ENCODE measurements at places on chromosomes 11 and 22.

GRCh38 chr11:64207256-64208085 is 950 bp downstream of the FERMT3 start:
- peak overlapping the region; percentile 95 for H3K27ac ChIP-seq
- H3K36me3 ChIP-seq = peaks cover 92% of the 10 kb centered on the region
- H3K4me1 ChIP-seq = peaks cover 26% of the 10 kb centered on the region
- H3K27me3 ChIP-seq = no peaks in the 10 kb centered on the region
- DNase-seq = peak; percentile 73

DNA sequence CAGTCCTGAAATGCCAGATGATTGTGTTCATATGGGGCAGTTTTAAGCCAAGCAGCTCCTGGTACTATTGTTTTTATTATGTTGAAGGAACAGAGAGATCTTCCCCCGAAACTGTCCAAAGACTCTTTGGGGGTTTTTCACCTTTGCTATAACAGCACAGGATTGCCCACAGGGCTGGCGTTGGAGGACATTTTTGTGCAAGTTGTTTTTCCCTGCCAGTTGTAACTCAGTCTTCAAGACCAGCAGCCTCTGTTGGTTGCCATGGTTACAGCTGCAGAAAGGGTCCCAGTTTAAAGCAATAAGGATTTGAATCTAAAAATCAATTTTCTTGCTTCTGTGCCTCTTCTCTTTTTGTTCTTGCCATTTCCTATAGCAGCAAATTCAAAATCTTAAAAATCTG is 45.4 kb upstream of the YWHAH start:
- no peaks in the 10 kb centered on the region for H3K4me1 ChIP-seq
- no peaks in the 10 kb centered on the region for H3K27me3 ChIP-seq

- no peaks in the 10 kb centered on the region for H3K4me1 ChIP-seq
- no peaks in the 10 kb centered on the region for H3K36me3 ChIP-seq
- no peak overlapping the region for H3K4me3 ChIP-seq
Measured at GRCh38 chr22:49317369-49317768, 510.3 kb downstream of the BRD1 start.

GRCh38 chr11:130611791-130612251 is 163.4 kb downstream of the ADAMTS15 start:
- no peak for DNase-seq
- H3K27ac ChIP-seq = no peak overlapping the region
- H3K4me3 ChIP-seq = no peak overlapping the region
- no peaks in the 10 kb centered on the region for H3K4me1 ChIP-seq

DNA sequence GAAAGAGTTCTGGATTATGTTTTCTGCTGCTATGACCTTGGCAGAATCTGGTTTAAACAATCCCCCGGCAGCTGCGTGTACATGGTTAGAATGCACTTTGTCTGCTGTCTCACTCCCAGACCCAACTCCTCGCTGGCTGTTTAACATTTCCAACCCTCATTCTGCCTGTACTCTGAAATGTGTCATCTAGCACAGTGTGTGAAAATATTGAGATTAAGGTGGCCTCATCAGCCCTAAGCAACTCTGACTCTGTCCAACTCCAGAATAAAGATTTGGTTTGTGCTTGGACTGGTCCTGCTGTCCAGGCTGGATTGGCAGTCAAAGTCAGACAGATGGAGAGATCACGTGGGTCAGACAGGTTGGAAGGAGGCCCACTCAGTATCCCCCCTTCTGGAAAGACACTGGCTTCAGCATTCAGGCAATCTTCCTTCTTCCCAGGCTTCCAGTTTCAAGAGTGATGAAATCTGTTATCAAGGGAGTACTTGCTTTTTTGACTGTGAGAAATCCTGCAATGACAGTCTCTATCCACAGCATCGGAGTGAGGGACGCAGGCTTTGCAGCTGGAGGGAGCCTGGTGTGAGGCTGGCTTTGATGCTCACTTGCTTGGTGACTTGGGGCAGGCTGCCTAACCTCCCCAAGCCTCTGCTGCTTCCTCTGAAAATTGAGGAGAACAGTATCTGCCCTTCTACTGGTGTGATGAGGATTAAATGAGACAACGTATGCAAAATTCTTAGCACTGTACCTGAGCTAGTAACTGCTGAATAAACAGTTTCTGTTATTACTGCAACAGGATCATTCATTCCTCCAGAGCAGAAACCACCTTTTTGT is 29.8 kb downstream of the ABTB2 start:
- DNase-seq = no peak
- peaks cover 8% of the 10 kb centered on the region for H3K27me3 ChIP-seq
- H3K27ac ChIP-seq = no peak overlapping the region
- H3K4me3 ChIP-seq = no peak overlapping the region
- peaks cover 3% of the 10 kb centered on the region for H3K4me1 ChIP-seq

DNA sequence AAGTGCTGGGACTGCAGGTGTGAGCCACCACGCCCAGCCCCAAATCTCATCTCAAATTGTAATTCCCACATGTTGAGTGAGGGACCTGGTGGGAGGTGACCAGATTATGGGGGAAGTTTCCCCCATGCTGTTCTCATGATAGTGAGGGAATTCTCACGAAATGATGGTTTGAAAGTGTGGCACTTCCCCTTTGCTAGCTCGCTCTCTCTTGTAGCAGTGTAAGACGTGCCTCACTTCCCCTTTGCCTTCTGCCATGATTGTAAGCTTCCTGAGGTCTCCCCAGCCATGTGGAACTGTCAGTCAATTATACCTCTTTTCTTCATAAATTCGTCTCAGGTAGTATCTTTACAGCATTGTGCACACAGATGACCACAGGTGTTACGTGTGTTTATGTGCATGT is 357.8 kb downstream of the CADM1 start:
- no peaks in the 10 kb centered on the region for H3K4me1 ChIP-seq
- DNase-seq = no peak
- H3K4me3 ChIP-seq = no peak overlapping the region
- no peaks in the 10 kb centered on the region for H3K27me3 ChIP-seq
- H3K36me3 ChIP-seq = no peaks in the 10 kb centered on the region

- H3K36me3 ChIP-seq = peaks cover 73% of the 10 kb centered on the region
- H3K4me1 ChIP-seq = peaks cover 14% of the 10 kb centered on the region
- no peak overlapping the region for H3K27ac ChIP-seq
- no peak for DNase-seq
- no peak overlapping the region for H3K4me3 ChIP-seq
Measured at GRCh38 chr11:30333405-30333804, 10.5 kb downstream of the ARL14EP start.

DNA sequence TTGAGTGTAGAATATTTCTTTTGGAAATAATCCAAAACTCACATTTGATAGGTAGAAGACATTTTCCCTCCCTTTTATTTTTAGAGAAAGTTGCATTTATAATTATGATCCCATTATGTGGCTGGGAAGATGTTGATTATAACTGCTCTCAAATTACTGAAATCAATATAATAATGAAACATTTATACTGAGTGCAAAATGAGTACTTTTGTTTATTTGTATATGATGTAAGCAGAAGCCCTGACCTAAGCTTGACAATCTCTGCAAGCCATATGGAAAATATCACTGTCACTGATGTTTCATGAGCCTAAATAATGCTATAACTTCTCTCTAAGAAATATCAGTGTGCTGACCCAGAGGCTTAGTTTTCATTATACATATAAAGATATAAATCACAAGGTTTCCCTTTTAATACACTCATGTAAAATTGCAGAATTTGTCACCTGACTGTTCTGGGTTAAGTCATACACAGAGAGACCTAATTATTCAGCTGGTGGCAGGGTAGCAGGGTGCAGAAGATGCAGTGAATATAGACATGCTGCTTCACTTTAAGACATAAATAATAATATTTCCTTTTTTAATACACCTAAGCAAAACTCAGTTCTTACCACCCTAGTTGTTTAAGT is 99.2 kb downstream of the BBOX1 start:
- no peak overlapping the region for H3K4me3 ChIP-seq
- H3K36me3 ChIP-seq = no peaks in the 10 kb centered on the region
- no peak for DNase-seq
- H3K27me3 ChIP-seq = no peaks in the 10 kb centered on the region
- no peaks in the 10 kb centered on the region for H3K4me1 ChIP-seq

DNA sequence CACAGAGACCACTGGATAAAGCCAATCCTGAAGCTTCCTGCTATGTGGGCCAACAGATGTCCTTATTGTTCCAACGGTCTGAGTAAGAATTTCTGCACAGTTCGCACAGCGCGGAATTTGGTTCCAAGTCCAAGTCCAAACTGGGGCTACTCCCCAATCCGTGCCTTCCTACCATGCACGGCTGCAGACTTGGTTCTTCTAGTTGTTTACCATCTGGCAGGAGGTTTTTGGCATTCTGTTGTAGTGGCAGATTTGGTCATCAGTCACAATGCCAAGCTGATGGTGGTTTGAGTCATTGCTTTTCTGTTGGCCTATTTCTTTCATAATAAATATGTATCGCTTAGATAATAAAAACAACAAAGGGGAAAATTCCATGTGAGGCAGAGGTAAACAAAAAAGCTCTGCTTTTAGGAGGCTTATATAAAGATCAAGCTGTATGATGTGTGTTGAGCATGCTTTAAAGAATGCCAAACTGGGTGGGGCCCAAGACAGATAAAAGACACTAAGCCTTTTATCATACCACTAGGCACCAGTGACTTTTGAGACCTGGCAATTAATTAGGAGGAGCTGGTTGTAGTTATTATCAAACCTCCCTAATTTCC is 52.5 kb upstream of the SYN3 start:
- H3K27me3 ChIP-seq = no peaks in the 10 kb centered on the region
- no peak overlapping the region for H3K27ac ChIP-seq
- H3K4me3 ChIP-seq = no peak overlapping the region
- H3K4me1 ChIP-seq = no peaks in the 10 kb centered on the region
- no peak for DNase-seq
- no peaks in the 10 kb centered on the region for H3K36me3 ChIP-seq

DNA sequence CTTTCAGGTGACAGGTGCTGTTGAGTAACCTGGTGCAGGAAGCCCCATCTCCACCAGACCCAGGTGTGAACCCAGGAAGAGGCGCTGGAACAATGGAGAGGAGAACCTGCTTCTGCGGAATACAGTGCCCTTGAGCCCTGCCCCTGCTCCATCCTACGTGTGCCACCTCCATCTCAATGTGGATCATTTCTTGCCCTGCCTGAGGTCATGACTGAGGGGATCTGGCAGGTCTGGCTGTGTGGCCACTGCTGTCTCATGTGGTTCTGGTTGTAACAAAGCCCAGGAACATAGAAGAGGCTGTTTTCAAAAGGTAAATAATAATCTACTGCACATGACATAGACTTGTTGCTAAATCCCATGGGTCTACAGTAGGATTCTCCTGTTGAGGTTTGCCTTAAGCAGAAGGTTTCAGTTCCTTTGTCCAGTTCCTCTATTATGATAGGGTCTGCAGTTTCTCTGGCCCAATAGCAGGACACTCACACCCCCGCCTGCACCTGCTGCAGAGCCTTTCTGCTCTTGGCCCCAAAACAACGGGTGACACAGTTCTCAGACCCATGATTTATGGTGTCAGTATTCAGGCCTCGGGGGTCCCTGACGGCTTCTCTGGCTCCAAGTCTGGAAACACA is 113.5 kb upstream of the IGLL5 start:
- no peak overlapping the region for H3K27ac ChIP-seq
- peaks cover 13% of the 10 kb centered on the region for H3K27me3 ChIP-seq
- no peaks in the 10 kb centered on the region for H3K36me3 ChIP-seq
- no peak overlapping the region for H3K4me3 ChIP-seq
- no peak for DNase-seq

DNA sequence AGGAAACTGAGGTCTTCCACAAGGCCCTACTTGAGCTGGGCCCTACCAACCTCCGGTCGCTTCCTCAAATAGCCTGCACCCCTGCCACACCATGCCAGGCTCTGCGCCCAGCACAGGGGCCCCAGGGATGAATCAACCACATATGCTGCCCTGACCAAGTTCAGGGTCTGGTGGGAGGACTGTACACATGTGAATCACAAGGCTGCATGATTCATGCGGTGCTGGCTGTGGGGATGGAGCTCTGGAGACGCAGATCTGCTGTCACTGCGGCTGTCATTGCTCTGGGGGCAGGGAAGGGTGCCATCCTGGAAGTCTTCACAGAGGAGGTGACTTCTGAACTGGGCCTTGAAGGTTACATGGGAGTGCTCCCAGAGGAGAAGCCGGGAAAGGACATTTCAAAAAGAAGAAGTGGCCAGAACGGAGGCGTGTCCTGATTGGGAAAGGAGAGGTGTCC is 21.5 kb downstream of the CYTH4 start:
- H3K27ac ChIP-seq = peak overlapping the region; percentile 89
- H3K36me3 ChIP-seq = peaks cover 75% of the 10 kb centered on the region
- no peaks in the 10 kb centered on the region for H3K27me3 ChIP-seq
- H3K4me1 ChIP-seq = peaks cover 78% of the 10 kb centered on the region

DNA sequence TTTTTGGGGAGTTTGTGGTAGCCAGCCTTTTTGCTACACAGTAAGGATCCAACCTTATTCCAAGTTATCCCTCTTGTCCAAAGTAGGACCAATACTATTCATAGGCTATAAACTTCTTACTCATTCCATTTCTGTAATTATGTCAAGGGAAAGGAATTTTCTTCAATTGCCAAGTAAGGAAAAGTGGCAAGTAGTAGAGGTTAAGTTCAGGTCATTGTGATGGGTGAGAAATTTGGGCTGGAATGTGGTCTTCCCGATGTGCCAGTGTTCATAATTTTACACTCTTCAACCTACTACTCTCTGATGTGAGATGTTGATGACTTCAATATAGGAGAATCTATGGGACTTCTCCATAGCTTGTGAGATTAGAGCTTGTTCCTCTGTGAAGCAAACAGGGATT is 648.8 kb downstream of the METTL15 start:
- H3K4me1 ChIP-seq = no peaks in the 10 kb centered on the region
- DNase-seq = no peak
- H3K4me3 ChIP-seq = no peak overlapping the region

DNA sequence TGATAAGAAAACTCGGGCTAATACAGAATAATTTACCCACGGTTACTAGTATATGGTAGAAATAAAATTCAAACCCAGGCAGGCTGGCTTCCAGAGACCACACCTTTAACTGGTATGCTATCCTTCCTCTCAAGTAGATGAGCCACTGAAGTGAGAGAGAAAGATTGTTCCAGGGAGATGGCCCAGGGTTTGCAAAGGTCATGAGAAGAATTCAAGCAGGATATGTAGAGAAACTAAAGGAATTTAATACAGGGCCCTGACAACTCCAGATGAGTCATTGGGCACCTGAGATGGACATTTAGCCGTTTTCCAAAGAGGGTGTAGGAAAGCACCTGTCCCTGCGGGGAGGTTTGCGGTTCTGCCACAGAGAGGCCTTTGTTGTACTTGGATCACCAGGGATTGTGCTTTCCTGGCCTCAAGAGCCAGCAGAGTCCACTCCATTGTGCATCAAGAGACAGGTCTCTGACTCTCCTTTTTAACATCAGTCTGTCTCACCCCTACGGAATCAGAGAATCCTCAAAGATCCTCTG is 152.7 kb upstream of the BLID start:
- no peaks in the 10 kb centered on the region for H3K27me3 ChIP-seq
- no peak overlapping the region for H3K4me3 ChIP-seq
- no peak for DNase-seq
- H3K4me1 ChIP-seq = no peaks in the 10 kb centered on the region
- no peak overlapping the region for H3K27ac ChIP-seq

Data from activated T-helper 2 cell treated with anti-CD3 and anti-CD28 coated beads, Interferon-gamma antibody, Interleukin-2, Interleukin-4, amounts not matched to agents 10 μg/mL and 5 μg/mL and 100 μg/mL, durations not matched to agents 14 hours and 24 hours and 36 hours (primary cell).